Astrocyte of the cerebellum (primary cell): ENCODE measurements at places on chromosomes 1 and 21.

DNA sequence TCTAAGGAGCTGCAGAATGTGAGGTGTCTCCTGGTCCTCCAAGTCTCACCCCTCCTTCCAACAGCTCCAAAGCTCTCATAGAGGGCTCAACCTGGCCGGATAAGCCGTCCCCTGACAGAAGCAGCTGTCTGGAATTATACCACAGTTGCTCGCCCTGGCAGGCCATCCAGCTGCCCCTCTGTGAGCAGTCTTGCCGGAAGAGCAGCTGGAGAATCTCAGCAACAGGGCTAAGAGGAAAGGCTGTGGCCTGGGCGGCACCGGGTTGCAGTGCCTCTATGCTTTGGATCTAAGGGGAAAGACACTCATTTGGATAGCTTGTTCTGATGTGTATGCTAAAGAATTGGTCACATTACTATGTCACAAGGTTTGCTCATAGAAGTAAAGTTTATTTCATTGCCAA lies 12.4 kb downstream of the TMCC2 start:
- no peak for DNase-seq

DNA sequence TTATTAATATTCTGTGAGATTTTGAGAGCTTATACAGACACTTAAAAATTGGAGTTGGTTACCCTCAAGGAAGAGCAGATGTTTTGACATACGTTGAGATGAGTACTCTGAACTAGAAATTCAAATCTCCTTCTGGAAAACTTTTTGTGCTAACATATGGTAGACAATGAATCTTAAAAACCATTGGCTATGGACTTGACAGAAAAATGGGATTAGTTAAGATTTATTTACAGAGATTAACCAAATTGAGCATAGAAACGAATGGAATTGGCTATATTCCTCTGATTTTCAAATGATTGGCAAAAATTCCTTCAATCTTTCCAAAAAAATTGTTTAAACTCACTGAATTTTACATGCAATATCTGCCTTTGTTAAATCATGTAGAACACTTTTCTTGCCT lies 1392.9 kb downstream of the BRINP3 start:
- DNase-seq, result no peak

DNA sequence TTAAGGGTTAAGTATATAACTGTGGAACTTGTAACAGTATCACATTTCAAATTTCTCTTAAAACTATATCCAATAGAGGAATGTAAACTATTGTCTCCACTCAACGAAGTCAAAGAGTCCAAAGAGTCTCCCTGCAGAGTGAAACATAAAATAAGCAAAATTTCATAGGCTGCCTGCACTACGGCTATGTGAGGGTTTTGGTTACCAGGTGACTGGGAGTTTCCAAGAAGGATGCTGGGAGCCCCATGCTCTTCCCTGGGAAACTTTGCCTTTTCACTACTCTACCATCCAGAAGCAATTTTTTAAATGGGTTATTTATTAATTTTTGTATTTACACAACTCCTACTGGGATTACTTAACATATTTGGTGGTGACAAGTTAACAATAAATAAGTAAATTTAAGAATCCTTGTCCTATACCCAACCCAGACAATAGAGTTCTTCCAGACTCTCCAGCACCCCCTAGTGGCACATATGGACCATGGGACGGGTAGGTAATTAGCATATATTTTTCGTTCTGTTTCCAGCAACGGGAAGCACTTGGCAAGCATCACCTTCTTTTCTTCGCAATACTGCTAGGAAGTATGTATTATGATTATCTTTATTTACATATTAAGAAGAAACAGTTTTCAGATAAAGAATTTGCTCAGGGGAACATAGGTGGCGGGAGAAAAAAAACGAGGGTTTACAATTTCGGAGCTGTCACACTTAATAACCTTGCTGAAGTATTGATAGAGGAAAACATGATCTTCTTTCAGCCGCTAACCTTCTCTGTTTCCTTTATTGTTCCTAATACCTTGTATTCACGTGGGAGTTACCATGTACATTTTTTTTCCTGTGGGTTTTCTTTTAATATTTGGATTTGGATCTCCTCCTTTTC lies 3.5 kb downstream of the FMO2 start:
- peak; percentile 33 for DNase-seq

DNA sequence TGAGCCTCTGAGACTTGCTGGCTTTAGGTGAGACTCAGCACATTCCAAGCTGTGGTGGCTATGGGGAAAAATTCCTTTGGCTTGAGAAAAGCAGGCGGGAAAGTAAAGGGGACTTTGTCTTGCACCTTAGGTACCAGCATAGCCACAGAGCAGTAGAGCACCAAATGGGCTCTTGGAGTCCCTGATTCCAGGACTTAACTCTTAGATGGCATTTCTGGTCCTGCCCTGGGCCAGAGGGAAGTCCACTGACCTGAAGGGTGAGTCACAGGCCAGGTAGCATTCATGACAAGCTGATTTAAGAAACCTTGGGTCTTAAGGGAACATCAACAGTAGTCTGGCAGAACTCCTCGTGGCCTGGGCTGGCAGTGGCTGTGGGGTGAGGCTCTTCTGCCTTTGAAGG lies 344.7 kb downstream of the DUSP10 start:
- no peak for DNase-seq

DNA sequence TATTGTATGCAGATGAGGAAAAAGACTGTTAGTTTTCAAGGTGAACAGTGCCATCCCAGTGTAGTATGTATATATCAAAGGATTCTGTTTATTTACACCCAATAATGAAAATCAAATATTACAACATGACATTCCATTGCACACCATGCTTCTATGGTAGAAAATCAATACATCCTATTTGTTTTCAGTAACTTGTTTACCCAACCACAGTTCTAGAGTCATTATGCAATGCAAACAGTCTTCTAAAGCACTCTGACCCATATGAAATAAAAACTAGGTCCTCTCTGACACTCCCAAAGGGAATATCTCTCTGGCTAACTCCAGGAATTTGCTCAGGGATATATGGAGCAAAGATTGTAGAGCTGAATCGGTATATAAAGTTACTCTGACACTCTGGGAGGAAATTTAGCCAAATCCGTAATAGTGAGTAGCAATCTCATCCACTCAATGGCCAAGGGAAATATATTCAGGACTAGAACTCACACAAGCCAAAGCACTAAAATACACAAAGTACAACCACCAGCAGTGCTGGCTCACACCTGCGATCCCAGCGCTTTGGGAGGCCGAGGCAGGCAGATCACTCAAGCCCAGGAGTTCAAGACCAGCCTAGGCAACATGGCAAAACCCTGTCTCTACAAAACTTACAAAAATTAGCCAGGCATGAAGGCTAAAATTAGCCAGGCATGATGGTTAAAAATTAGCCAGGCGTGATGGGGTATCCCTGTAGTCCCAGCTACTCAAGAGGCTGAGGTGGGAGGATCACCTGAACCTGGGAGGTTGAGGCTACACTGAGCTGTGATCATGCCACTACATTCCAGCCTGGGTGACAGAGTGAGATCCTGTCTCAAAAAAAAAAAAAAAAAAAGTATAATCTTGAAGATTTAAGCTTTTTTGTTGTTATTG lies 75.2 kb downstream of the RERE start:
- no peak for DNase-seq

GRCh38 chr1:114116086-114116485 lies 37.6 kb downstream of the SYT6 start:
- DNase-seq, result no peak

DNA sequence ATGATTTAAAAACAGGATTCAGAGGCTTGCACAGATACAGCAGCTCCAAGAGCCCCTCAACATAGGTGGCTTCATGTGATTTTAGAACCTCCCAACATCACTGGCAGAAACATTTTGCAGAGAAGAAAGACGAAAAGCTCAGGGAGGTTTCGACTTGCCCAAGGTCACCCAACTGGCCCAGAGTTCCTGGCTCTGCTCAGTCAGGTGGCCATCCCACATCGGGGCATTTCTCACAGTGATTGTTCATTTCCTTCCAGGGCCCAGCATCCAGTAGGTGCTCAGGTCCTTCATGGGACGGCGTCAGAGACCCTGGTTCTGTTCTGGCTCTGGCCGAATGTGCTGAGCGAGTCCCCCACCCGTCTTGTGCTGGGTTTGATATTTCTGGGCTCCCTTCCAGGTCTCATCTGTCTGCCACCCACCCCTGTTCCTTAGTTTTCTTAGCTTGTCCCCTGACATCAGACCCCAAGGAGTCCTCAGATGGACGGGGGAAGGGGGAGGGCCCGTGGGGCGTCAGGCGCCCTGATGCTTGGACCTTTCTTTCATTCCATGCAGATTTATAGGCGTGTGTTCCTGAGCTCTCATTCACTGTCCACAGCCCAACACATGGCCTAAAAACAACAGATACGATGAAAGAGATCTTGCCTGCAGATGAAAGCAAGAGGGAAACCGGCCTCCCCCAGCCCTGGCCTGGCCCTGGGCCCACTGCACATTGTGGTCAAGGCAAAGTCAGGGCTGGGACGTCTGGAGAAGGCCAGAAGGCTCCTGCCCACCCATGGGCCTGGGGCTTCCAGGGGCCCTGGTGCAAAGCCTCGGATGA lies 123.1 kb upstream of the ZBTB40 start:
- no peak for DNase-seq

- DNase-seq, result no peak
Measured at GRCh38 chr1:58392083-58392482, 154.4 kb downstream of the OMA1 start.

- DNase-seq, result no peak
Measured at GRCh38 chr1:164693564-164694359, 134.8 kb downstream of the PBX1 start.

DNA sequence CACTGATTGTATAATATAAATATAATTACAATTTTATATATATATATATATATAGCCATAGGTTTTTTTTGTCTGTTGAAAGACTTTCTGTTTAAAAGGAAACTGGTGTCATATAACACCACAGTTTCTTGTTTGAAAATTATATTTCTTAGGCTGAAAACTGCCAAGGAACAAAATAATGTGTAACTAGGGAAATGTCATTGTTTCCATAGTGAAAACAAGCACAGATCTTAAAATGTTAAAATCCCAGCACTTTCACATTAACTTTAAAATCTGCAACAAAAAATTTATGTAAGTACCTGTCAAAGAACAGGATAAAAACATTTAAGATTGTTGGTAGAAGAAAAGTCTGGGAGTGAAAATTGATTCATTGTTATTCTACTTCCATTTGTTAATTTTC lies 104.2 kb downstream of the ATP6V1G3 start:
- no peak for DNase-seq

DNA sequence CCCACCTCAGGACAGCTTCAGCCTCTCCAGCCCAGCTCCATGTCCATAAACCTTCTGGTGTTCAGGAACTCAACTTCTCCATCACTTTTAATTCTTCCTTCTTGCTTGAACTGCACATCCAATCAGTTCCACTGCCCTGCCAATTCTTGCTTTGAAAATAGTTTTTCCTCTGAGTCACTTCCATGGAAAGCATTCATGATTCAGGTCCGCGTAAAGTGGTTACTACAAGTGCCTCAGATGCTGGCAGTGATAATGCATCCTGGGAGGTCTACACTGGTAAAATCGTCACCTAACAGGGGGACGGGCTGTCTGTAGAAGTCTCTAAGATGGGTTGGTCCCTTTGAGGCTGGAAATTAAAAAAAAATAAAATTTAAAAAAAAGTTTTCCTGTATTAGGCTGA lies 25.9 kb upstream of the RCAN1 start:
- peak; percentile 83 for DNase-seq

GRCh38 chr1:174794861-174795260 lies 204.9 kb upstream of the CACYBP start:
- no peak for DNase-seq

- no peak for DNase-seq
Measured at GRCh38 chr1:117113199-117113598, 8.3 kb downstream of the TRIM45 start.

GRCh38 chr1:243848858-243849420 lies 1.1 kb downstream of the AKT3 start:
- DNase-seq, result peak; percentile 31

DNA sequence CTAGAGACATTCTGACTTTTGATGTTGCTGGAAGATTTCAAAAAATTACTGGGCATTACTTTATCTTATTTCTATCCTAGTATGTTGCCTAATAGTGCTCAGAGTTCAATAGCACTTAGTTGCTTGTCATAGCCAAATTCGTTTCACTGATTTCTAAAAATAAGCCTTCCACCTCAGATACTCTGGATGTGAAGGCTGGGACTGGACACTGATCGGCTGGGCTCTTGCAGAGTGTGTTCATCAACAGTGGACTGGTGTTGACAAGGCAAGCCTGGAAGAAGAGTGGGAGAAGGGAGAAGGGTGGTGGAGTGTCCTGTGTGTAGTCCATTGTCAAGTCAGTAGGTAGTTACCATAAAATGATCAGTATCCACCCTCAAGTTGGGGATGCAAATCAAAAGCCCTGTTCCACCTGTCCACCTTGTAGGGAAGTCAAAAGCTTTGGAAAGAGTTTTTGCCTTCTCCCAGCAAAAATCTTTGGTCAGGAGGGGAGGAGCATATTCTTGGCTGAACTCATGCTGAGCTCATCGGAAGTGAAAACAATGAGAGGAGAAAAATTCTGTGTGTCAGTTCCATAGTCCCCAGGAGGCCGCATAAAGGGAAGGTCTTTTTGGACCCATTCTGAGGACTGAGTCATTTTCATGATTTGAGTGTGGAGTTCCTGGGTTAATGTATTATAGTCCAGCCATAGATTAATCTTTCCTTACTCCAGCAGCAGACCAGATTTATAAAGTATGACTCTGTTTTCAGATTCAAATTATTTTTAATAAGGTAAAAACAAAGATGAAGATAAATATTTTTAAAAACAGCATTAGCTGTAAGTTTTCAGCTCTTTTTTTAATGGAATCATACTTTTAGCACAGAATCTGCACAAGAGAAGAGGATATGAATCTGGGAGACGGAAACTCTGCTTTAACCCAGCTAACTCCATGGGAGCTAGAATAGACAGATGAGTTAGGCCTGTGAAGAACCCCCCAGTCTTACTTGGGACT lies 99.5 kb upstream of the BMP8A start:
- peak; percentile 84 for DNase-seq

DNA sequence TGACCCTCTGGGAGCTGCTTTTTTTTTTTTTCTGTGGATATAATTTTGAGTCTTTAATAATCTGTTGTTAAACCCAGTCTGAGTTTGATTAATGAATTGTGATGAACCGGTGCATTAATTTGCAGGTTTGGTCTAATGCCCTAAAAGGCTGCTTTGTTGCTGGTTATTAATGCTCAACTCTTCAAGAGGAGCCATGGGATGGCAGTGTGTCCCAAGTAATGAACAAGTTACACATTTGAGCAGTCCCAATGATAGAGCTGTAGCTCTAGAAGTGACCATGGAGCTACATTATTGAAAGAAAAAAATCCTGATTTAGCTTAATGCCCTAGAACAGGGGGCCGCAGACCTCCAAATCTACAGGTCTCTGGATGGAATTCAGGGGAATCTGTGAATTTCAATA lies 53.1 kb downstream of the RWDD3 start:
- no peak for DNase-seq

DNA sequence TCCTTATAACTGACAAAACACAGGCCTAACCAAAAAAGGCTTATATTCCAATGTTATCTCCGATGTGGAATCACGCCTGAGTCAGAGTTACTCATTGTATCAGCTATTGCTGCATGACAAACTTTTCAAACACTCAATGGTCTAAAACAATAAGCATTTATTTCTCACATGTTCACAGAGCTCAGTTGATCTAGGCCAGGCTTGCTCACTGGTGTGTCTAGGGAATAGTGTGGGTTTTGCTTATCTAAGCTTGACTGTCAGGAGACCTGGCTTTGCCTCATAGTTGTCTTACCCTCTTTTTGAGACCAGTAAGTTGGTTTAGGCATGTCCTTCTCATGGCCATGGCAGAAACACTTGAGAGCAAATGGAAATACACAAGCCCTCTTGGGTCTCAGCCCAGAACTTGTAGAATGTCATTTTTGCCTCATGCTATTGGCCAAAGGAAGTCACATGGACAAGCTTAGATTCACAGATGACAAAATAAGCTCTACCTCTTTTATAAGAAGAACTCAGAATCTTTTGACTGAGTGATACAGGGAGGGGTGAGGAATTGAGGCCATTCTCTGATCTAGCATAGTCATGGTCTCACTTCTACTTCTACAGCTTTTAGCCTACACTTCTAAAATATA lies 130.8 kb downstream of the HMCN1 start:
- DNase-seq, result peak; percentile 6
